ENCODE measurements at places on chromosomes 12 and 14. TPM values are rescaled to one million over a fixed set of nuclear protein-coding genes. Genes with fewer than 3 reads are reported as not detected.

DNA sequence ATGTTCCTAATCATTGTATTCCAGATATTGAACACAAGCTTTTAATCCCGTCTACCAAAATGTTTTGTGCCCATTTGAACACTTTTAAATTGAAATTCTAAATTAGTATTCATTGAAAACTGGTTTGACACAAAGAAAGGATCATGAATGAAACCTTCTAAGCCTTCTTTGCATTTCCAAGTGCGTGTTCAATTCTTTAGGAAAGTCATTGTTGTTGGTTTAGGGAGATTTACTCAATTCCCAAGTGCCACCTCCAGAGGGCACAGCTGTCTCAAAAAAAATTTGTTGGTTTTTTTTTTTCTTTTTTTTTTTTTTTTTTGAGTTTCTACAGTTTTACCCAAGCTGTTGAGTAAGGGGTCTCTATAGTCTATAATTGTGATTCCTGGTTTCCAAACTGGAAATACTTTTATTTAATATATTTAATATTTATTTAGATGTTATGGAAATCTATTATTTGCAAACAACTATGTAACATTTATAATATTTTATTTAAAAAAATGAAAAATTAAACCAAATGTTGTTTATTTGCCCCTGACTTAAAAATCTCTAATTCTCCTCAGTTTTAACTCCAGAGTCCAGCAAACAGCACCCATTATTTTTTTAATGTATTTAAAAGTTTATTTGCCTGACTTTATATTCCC lies 79.9 kb downstream of the NEDD1 start:
- DNase-seq: peak; percentile 28

DNA sequence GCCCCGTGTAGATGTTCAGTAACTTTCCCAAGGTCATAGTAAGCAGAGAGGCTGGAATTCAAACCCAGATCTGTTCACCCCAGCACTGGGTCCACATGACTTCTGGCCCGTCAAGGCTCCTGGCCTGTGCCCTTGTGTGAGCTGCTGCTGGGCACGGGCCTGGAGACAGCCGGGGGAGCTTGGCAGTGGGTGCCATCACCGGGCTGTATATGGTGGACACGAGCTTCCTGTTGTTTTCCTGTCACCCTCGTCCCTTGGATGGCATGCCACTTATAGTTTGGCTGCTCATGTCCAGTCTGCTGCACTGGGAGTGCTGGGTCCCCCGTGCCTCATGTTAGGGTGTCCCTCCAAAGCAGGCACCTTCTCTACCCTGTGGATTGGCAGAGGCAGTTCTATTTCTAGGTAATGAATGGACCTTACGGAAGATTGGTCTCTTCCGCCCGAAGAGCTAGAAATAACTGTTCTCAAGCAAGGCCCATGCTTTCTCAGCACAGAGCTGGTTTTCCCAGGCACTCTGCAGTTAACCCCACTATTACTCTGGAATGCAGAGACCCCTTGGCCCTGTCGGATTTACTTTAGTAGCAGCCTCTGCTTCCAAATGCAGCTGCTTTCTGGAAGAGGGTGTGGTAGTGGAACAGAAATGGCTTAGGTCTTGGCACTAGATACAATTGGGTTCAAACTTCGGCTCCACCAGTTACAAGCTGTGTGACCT lies 44.3 kb downstream of the ELK3 start:
- DNase-seq: no peak

GRCh38 chr12:18754124-18754707 lies 16.3 kb downstream of the CAPZA3 start:
- DNase-seq: no peak

DNA sequence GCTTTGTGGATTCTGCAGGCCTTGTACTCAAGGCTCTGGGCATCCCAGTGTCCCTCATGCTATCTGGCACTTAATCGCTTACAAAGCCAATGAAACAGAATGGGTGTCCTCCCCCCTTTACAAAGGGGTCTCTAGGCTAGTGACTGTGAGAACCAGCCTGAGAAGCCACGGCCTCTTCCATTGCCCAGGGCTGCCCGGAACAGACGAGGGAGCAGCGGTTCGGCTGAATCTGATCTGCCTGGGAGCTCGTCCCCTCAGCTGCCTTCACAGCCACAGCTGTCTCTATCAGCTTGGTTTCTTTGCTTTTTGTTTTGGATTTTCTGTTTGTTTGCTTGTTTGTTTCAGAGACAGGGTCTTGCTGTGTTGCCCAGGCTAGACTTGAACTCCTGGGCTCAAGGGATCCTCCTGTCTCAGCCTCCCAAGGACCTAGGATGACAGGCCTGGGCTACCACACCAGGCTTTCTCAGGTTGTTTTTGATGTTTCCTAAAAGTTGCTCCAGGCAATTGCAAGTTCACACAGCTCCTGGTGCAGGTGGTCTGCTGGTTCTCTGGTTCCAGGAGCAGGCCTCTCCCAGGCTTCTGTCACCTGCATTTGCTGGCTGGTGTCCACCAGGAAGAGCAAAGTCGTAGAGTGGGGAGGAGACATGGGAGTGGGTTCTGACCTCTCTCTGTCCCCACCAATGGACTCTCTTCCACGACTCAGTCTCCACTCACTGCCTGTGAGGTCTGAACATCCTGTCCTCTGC lies 10.9 kb upstream of the RIN3 start:
- no peak for DNase-seq

GRCh38 chr12:119956047-119956446 lies 33.0 kb upstream of the BICDL1 start:
- no peak for DNase-seq

DNA sequence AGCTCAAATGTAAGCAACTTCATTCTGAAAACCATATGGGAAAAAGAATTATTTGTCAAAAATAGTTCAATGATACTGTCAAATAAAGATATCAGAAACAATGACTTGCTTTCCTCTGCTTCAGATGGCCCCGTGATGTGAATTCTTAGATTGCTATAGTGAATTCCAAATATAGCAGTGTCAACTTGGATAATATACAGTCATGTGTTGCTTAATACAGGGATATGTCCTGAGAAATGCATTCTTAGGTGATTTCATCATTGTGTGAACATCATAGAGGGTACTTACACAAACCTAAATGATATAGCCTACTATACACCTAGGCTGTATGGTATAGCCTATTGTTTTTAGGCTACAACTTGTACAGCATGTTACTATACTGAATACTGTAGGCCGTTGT lies 108.7 kb upstream of the MIS18BP1 start:
- no peak for DNase-seq

GRCh38 chr12:58601529-58601928 lies 318.8 kb downstream of the LRIG3 start:
- DNase-seq: no peak

DNA sequence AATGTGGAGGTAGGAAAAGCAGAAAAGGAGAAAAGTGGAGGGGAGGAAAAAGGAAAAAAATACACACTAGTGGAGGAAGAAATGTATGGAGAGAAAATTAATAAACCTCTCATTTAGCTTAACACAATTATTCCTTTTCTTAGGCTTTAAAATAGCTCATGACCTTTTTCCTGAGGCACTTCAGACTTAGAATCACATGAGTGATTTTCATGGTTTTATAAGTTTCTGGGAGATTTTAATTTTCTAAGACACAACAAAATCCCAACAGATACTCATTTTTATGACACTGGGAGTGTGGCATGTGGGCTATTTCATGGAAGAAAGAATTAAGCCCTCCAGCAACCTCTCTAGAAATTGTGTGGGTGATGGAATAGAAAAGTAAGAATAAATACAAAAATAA lies 214.7 kb downstream of the CPNE8 start:
- DNase-seq: no peak

GRCh38 chr14:52845081-52845480 lies 53.7 kb upstream of the GNPNAT1 start:
- no peak for DNase-seq

HOTAIR gene
- total RNA-seq: 1.1 TPM

TAS2R14 gene
- total RNA-seq: 20.3 TPM

PPFIBP1 gene
- total RNA-seq: 119 TPM

FAIM2 gene
- 7.4 TPM for total RNA-seq

WDHD1 gene
- total RNA-seq: 14.1 TPM

ALDH1L2 gene
- 27.7 TPM for total RNA-seq

ESR2 gene
- 1.7 TPM for total RNA-seq

TRHDE gene
- total RNA-seq: 21.4 TPM

PMCH gene
- total RNA-seq: not detected

TOMM20L gene
- total RNA-seq: not detected

Data from urinary bladder (tissue), 4 donors.